Cardiac fibroblast (primary cell): ENCODE measurements at places on chromosomes 13 and 19.

GRCh38 chr19:38639679-38640078 is 7.8 kb upstream of the ACTN4 start:
- no peak for DNase-seq

- DNase-seq, result peak; percentile 40
Observed at GRCh38 chr19:10262771-10263170, 8.1 kb upstream of the ICAM1 start.

DNA sequence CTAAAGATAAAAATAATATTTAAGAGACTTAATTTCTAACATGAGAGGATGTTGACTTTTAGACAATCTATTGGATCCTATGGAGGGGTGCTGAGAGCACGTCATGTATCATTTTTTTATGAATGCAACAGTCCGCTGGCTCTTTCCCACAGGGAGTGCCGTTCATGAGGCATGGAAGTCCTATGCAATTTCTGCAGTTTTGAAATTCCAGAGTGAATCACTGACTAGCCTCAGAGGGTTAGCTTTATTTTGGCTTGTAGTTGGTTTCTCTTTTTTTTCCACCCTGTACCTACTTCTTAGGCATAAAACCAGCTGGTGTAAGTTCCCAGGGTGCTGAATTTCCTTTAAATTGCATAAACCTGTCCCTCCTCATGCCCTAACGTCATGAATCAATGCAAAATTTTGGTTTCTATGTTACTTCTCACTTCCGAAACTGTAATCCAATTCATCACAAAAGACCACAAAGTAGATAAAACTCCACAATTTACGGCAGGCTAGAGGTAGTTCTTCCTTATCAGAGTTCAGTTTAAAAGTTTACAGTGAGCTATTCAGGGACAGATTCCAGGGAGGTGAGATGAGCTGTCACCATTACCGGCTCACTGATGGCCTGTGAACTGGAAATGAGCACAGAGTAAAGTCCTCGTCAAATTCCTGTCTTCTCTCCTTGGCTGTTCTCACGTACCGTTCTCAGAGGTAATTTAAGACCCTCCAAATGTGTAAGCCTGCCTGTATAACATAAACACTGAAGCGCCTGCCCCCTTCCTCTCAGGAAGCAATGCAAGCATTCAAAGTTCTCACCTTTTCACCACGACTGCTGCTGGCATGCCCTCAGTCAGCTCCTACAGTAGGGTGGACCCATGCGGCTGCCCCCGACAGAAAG is 216.6 kb upstream of the SLC10A2 start:
- peak; percentile 96 for DNase-seq

GRCh38 chr13:84296401-84296800 is 414.1 kb upstream of the SLITRK1 start:
- DNase-seq, result no peak

- no peak for DNase-seq
Observed at GRCh38 chr13:102571075-102571474, 25.7 kb upstream of the TPP2 start.

DNA sequence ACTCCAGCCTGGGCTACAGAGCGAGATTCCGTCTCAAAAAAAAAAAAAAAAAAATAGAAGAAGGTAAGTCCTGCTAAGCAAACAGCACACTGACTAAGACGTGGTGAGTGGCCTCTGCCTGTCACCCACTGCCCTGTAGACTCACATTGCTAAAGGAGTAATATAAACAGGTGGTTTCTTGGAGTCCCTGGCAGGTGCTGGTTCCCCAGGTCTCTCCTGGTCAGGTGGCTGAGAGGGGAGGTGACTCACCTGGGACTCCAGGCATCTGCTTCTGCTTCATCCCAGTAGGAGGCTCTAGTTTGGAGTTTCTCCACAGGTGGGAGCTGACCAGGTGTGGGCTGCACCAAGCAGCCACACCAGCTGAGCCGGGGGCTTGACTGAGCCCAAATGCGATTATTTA is at the start of gene OR10H1:
Gene OR10H1 (minus strand): TSS at position 359 of the 400 bp plus-strand sequence. CDS start 7,627 bp downstream, outside the sequence.
- DNase-seq, result no peak

DNA sequence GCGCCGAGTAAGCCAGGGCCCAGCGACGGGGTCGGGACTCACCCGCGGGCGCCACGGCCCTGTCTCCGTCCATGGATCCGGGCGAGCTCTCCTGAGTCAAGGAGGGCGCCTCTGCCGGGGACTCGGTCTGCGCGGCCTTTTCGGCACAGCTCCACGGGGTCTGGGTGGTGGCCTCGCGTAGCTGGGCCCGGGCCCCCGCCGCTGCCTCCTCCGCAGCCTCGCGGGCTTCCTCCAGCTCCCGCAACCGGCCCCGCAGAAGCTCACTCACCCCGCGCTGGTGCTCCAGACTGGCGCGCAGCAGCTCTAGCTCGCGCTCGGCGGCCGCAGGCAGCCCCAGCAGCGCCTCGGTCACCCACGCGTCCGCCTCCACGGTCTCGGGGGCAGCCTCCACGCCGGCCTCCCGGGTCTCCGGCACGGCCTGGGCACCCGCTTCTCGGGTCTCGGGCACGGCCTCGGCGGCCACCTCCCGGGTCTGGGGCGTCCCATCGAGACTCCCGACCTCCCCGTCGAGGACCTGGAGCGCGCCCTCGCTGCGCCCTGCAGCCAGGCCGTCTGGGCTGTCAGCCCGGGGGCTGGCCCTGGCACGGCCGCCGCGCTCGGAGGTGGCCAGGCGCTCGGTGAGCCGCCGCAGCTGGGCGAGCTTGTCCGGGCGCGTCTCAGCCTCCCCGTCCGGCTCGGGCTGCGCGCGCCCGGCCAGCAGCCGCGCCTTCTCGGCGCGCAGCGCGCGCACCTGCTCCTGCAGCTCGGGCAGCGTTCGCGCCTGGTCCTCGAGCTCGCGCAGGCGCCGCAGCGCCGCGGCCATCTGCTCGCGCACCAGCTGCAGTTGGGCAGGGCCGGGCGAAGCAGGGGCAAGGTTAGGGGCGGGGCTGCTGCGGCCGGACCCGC is 8.4 kb downstream of the KANK3 start:
- DNase-seq, result peak; percentile 61

DNA sequence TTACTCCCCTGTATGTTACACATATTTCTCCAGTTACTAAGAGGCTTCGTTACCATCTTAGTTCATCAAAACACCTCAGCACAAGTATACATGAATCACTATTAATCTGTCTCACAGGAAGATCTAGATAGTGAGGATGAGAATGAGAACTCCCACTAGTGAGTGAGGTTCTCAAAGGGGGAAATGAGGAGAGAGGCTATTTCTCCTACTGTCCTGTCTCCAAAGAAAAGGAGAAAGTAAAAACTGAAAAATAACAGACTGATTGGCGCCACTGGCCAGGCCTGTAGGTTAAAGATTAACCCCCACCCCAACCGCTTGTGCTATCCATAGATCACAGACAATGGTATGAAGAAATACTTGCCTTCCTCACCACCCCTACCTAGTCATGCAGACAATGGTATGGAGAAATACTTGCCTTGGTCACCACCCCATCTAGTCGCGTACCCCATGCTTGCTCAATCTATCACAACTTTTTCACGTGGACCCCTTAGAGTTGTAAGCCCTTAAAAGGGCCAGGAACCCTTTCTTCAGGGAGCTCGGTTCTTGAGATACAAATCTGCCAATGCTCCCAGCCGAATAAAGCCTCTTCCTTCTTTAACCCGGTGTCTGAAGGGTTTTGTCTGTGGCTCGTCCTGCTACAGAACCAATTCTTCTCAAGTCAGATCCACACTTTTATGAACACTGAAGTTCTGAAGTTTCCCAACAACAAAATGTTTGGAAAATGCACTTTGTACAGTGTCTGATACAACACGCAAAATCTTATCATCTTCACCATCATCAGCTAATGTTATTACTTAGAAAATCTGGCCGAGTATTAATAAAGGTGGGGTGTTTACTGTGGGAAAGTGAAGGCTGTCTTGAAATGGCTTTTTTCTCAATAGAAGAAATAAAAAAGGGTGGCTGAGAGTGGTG is 598.1 kb downstream of the UQCRFS1 start:
- no peak for DNase-seq

DNA sequence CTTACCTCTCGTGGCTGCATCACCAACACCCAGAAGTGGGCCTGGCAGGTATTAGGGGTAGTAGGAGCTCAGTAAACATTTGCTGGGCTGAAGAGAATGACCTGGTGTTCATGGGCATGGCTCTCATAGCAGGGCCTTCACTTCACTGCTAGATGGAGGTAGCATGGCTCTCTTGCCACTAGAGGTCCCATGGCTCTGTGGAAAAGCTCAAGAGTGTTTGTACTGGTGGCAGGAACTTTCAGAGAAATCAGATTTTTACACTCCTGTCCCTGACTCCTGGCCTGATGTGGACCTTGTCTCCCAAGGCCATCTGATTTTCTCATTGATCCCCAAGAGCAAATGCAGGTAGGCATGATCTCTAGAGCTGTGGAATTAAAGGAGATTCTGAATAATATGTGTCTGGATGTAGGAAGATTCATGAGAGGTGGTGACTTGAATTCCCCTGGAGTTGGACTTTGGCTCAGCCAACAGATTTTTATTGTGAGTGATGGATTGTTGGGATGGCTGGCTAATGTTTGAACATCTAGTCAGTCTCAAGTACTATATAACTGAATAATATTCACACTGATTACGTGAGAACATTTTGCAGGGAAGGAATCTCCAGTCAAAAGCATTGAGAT is 5.7 kb downstream of the ZNF574 start:
- peak; percentile 64 for DNase-seq

GRCh38 chr19:43408043-43408442 is 6.6 kb upstream of the TEX101 start:
- DNase-seq, result no peak

- no peak for DNase-seq
Observed at GRCh38 chr19:50264483-50265186, 61.2 kb downstream of the MYH14 start.

GRCh38 chr19:3459089-3459881 is 21.0 kb downstream of the SMIM24 start:
- DNase-seq, result peak; percentile 96

GRCh38 chr13:105655046-105655445 is 880.4 kb downstream of the EFNB2 start:
- peak; percentile 56 for DNase-seq

DNA sequence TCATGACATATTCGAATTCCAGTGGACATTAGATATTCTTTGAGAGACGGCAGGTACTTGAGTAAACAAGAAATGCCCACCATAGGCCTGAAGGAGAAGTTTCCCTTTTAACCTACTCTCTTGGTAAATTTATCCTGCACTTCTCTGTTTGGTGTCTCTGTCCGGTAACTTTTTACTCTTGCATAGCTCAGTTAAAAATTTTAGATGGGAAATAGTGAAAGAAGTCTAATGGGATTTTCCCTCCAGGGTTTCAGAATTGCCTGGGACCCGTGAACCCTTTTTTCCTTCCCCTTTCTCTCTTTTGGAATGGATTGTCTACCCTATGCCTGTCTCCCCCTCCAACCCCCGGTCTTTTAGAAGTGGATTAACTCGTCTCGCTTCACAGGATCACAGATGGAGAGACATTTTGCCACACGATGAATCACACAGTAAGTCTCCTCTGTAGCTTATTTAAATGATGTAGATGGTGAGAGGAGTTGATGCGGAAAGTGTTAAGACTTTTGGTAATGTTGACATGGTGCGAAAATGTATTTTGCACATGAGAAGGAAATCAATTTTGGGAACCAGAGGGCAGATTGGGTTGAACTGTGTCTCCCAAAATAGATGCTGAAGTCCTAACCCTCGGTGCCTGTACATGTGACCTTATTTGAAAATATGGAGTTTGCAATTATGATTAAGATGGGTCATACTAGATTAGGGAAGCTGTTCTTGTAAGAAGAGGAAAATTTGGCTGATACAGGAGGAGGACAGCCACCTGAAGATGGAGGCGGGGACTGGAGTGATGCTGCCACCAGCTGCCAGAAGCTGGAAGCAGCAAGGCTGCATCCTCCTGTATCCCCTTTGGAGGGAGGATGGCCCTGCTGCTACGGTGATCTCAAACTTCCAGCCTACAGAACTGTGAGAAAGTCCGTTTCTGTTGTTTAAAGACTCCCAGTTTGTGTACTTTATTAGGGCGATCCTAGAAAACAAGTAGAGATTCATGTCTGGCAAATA is 711 bp upstream of the MIPEP start:
- no peak for DNase-seq

DNA sequence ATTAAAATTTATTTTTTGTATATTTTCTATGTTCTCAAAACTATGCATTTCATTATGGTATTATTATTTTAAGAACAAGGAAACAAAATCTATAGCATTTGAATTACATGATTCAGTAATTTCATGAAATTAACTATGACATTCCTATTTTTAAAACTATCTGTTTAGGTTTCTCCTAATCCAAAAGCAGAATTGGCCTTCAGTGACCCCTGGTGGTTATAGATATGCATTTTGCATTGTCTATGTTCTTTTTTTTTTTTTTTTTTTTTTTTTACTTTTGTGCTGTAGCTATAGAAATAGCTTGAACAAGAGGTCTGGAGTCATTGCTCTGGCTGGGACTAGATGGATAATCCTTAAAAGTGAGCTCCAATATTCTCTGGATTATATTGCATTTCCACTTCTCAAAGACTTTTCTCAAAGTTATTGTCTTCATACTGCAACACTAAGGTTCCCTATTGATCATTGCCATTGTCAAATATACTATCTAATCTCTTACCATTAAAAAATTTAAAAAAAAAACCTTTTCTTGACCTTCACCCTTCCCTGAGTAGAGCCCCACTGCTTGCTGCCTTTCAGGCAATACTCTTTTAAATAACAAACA is 15.9 kb upstream of the DNAJC3 start:
- DNase-seq, result peak; percentile 70

DNA sequence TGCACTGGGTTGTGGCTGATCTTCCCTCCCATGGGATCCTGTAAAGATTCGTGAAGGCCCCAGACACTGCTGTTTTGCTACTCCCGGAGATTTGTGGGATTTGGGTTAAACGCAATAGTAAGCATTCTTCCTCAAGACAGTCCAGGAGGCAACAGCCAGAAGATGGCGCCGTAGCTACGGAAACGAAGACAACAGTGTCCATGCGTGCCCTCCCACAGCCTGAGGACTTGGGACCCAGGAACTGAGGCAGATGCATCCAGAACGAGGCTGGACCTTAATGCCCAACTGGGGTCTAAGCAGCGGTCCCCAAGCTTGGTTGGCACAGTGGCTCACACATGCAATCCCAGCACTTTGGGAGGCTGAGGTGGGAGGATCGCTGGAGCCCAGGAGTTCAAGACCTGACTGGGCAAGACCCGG is 57.6 kb upstream of the ZNF507 start:
- DNase-seq, result peak; percentile 87

DNA sequence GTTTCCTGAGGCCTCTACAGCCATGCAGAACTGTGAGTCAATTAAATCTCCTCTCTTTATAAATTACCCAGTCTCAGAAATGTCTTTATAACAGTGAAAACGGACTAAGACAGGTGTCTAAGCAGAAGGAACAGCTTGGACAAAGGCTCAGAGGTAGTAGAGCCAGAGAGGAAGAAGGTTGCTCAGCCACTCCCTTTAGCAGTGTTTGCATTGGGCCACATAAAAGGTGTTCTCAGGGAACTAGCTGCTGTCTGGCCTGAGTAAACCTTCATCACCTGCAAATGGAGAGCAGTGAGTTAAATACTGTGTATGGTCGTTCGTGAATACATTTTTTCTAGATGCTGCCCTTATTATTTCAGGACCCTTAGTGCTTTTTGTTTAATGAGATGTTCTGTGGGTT is 383.4 kb downstream of the EFNB2 start:
- DNase-seq, result no peak

- peak; percentile 68 for DNase-seq
Observed at GRCh38 chr19:49506575-49507105, 5.8 kb upstream of the FCGRT start.

GRCh38 chr13:108377646-108378206 is 108.2 kb downstream of the TNFSF13B start:
- no peak for DNase-seq

- peak; percentile 34 for DNase-seq
Observed at GRCh38 chr19:19552798-19553197, 14.7 kb downstream of the CILP2 start.
